ENCODE measurements at places on chromosomes 2 and 18. TPM values are rescaled to one million over a fixed set of nuclear protein-coding genes. Genes with fewer than 3 reads are reported as not detected.

Gene IL1R2
- not detected for total RNA-seq

Gene DLX2
- total RNA-seq = 2.2 TPM

DNA sequence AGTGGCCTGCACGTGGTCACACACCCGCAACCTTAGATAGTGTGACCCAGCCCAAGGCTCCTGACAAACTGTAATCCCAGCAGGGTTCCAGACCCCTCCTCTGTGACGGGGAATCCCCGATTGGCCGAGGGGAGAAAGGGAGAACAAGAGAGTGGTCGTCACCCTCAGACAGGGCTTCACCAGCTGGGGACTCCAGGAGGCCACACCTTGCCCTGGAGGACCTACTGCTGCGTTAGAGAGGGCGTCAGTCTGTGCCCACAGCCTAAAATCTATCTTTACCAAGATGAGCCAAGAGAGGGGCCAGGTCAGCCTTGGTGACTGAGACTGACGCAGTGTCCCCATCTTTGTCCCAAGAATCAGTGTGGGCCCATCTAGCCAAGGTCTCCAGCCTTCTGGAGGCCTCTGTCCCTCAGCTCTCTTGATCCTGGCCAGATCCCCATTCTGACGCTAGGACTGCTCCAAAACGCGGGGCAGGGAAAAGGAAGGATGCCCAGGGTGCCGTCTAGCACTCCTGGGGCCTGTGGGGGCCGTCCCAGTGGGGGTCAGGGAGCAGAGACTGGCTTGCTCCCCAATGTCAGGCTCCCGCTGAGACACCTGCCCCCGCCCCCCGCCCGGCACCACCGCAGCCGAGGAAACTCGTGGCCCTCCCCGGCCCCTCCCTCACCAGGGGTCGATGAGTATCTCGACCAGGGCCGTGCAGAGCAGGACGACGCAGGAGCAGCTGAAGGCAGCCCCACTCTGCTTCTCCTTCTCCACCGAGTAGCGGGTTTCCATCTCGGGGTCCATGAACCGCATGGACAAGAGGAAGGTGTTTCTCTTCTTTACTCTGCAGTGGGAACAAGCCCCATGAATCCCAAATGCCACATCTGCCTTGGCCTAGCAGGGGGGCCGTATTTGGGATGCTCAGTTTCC is 40.9 kb downstream of the CENPO start:
- DNase-seq = no peak

GRCh38 chr2:8171608-8172007 is 510.2 kb upstream of the ID2 start:
- DNase-seq = no peak

Gene GALNT14
- total RNA-seq = 32.3 TPM

DNA sequence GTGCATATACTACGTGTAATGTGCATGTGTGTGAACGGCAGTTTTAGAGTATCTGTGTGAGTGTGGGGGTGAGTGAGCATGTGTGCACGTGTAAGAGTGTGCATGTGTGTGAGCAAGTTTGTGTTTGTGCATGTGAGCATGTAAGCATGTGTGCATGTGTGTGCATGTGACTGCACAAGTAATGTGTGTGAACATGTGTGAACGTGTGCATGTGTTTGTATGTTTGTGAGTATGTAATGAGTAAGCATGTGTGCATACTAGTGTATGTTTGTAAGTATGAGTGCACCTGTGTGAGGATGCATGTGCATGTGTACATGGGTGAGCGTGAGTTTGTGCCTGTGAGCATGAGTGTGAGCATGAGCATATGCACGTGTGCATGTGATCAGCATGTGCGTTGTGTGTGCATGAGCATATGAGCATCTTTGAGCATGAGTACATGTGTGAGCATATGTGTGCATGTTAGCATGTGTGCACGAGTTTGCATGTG is 90.7 kb downstream of the ZNF516 start:
- no peak for DNase-seq

Data from Daoy (cell line).